ENCODE measurements at places on chromosomes 7 and 10.

DNA sequence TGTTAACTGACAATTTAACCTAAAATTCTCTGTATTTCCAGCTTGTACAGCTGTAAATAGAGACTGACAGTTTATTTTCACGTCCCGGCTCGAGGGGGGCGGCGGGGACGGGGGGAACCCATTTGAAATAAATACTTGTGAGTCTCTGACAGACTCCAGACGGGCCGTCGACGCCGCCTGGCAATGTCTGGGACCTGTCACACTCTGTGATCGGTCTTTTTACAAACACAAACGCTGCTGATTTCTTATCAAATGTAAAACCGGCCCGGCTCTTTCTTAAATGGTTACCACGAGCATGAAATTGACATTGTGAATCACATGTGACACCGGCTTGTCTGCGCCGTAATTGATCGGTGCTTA, 57.0 kb downstream of the UNCX start:
- DNase-seq, result no peak

- no peak for DNase-seq
These were observed 15.7 kb downstream of the SLC35B4 start for GRCh38 chr7:134300988-134301387.

DNA sequence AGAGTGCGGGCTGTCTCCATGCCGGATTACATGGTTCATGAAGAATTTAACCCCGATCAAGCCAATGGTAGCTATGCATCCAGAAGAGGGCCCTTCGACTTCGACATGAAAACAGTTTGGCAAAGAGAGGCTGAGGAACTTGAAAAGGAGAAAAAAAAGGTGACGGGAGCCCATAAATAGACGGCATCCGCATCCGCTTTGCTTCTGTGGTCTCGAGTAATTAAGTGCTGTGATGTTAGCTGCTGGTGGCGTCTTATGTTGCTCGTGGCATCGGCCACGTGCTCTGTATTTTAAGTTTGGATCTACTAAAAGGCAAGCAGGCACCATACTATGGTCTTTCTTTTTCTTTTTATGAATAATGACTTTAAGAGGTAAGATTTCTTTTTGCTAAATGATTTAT, 11.1 kb downstream of the C7orf57 start:
- no peak for DNase-seq

DNA sequence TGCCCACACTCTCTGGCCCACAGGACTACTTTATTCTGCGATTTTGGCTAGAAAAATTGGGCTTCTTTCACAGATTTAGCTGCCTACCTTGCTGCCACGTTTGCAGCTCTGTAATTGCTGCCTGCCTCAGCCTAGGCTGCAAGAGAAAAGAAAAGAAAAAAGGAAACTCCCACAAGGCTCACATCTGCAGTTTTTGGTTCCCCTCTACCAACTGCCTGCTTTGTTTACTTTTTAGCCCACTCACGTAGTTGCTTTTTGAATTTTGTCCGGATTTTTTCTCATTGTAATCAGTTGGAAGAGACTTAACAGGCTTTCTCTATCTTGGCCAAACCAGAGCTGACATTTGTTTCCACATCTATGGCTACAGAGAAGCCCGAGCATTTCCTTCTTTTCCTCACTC, 24.3 kb downstream of the SUN3 start:
- DNase-seq, result no peak

GRCh38 chr7:36171503-36171902, 18.4 kb downstream of the EEPD1 start:
- no peak for DNase-seq

- no peak for DNase-seq
These were observed 7.1 kb downstream of the PLCE1 start for GRCh38 chr10:94000638-94001415.

DNA sequence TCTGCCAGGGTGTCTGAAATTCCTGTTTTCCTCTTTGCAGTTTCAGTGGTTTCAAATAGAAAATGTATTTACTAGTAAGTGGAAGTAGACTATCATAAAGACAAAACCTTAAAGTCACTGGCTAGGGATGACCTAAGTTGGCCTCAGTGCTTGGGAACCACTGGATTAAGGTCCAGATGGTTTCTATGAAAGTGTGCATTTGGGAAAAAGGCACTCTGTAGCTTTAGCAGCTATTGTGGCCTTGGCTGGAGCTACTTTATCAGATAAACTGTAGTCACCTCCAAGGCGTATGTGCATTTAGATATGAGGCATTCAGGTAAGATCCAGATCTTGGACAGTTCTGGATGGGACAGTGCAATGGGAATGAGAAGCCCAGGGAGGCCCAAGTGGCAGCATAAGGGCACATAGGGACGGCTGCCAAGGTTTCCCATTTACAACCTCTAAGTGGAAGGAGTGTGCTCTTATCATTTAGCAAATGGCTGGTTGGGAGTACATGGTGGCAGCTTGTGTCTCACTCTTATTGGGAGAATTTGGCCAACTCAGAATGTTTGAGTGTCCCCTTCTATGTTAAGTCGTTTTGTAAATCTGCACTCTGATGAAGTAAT, 185.6 kb downstream of the LRMDA start:
- no peak for DNase-seq

DNA sequence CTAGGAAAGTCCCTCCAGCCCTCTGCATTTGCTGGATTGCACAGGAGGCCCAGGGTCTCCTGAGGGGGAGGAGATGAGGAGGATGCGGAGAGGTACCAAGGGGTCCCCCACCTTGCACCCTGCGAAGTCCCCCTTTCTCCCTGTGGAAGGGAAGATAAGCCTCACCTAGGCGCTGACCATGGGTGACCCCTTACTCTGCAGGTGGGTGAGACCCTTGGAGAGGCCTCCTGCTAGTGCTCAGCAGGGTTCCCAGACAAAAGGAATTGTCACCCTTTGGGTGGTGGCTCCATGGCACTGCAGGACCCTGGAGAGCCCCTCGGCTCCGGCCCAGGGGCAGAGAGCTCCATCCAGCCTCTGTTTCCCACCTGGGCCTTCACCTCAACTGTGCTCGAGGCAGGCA, 107.0 kb upstream of the RET start:
- no peak for DNase-seq

DNA sequence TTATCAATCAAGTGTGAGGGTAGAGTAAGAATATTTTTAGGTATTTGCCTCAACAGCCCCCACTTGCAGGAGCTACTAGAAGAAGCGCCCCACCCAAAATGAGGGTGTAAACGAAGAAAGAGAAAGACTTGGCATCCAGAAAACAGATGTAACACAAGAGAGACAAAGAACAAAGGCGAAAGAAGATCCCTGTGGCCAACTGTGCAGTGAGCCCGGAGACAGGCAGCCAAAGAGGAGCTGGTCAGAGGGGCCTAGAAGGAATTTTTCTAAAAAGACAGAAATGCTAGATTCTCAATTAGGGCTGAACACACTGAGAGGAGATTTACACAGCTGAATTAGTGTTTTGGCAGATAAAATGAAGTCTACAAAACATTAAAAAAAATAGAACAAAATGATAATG, 29.6 kb upstream of the EIF5AL1 start:
- DNase-seq, result no peak

DNA sequence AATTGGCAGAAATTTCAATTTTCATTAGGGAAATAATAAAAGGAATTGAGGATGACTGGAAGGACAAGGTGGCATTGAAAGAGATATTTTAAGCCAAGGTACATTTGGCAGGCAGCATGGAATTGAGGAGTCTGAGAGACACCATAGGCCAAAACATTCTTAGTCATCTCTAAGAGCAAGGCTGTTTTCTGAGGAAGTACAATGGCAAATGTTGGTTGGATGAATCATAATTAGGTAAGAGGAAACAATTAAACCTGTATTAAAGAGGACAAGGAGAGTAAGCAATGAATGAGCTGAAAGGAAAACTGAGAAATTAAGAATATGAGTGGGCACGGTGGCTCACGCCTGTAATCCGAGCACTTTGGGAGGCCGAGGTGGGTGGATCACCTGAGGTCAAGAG, 86.3 kb downstream of the MRPL32 start:
- no peak for DNase-seq

DNA sequence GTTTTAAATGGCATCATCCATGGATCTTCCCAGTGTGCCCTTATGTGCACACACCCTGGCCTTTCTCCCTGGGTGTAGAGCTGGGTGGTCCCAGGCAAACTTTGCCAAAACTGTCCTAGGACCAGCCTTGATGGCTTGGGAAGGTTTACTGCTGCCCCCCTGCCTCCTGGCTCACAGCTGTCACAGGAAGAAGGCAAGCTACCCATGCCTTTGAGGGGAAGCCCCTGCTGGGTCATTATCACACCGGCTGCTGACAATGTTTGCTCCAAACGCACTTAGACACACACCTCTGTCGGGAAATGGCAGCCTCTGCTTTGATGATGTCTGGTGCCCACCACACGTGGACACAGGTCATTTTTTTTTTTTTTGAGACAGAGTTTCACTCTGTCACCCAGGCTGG, 25.2 kb upstream of the FIGNL1 start:
- DNase-seq, result no peak

DNA sequence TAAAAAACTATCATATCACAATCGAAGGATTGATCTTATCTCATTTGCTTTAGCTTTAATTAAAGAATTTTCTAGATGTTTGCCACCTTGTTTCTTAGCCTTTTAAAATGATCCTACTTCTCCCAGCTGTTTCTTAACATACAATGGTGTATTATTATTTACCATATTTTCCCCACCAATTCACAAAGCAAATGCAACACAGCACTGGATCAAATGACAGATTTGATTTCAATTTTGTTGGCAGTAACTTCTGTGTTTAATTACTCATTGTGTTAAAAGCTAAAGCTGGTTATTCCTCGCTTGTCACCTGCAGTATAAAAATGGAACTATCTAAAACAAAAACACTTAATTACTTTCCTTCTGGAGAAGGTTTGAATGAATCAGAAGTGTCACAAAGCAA, 19.6 kb downstream of the SVIL start:
- DNase-seq, result no peak
